ENCODE measurements at places on chromosomes 2 and 18.

DNA sequence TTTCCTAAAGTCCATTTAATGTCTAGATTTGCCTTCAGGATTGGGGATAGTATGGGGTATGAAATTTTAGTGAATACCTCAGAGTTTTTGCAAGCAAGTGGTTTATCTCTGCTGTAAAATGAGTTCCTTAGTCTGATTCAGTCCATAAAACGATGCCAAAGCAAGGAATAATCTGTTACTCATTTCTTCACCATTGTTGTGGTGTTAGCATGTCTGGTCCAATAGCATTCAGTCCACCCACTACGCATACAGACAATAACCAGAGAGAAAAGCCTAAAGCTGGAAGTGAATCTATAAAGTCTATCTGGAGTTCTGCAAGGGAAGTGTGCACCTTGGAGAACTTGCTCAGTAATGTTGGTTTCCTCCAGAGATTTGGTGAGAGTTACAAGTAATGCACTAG, 12.9 kb upstream of the DPP4 start:
- no peak for DNase-seq

DNA sequence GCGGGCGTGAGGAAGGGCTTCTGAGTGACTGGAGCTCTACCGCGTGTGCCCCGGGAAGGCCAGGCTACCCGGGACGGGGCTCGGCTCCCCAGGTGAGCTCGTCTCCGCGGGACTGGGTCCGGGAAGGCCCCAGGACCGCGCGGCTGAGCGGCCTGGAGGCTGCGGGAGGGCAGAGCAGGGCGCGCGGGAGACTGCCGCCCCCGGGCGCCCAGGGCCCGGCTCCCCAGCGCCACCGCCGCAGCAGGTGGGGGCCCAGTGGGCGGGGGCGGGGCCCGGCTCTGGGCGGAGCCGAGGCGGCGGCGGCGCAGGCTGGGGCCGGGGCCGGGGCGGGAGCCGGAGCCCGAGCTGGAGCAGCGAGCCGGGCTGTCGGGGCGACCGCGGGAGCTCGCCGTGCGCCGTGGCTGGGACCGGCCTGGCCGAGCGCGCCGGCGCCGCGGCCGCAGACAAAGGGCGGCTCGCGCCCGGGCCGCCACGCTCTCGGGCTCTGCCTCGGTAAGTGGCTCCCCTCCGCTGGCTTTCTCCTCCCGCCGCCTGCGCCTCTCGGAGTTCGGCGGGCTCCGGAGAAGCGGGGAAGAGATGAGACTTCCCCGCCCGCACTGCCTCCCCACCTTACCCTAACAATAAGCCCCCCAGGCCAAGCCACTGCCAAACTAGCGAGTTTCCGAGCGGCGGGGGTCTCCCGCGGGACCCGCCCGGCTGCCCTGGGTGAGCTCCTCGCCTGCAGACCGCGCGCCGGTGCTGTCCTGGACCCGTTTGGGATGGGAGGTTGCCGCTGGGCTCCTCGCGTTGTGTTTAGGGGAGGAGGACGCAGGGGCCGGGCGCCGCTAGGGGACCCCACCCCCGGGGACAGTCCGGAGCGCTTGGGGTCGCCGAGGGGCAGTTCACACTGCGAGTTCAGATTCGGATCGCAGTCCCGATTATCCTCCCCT, at the start of gene MAPK4:
Gene MAPK4, plus strand, starts transcription at position 336 of the 929 bp plus-strand sequence. CDS start 103,872 bp downstream, outside the sequence.
- DNase-seq: no peak

- DNase-seq: no peak
Measured at GRCh38 chr2:43319541-43319940, 93.1 kb upstream of the ZFP36L2 start.

GRCh38 chr18:41371156-41372045, 583.6 kb upstream of the PIK3C3 start:
- no peak for DNase-seq

DNA sequence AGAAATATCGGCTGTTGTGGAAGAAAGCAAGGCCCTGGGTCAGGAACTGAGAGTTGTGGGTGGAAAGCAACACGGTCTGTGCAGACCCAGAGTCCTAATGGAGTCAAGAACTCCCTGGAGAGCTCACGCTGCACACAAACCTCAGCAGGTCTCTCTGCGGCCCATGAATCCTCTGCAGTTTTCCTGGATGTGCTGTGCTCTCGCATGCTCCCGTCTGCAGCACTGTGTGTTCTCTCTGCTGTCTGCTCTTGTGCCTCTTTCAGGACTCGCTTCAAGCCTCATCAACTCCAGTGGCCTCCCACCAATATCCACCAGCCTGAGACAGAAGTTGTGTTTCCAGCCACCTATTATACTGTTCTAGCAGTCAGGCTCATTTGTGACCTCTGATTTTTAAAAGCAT, 24.3 kb downstream of the RNU4ATAC start:
- no peak for DNase-seq

DNA sequence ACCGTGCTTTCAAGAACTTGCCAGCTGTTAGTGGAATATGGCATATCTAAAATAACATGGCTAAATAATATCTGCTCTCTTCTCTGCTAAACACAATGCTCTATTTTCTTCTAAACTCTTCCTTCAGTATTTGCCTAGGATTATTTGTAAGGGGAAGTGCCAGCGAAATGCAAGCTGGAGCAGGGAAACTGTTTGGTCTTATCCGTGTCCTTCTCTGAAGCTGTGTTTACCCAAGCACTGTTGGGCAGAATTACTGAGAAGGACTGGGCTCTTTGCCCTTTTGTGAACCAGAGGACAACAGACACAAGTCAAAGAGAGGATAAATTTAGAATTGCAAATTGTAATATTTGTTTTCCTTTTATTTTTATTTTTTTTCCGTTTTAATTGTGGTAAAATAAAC, 23.6 kb downstream of the CPO start:
- DNase-seq: no peak

DNA sequence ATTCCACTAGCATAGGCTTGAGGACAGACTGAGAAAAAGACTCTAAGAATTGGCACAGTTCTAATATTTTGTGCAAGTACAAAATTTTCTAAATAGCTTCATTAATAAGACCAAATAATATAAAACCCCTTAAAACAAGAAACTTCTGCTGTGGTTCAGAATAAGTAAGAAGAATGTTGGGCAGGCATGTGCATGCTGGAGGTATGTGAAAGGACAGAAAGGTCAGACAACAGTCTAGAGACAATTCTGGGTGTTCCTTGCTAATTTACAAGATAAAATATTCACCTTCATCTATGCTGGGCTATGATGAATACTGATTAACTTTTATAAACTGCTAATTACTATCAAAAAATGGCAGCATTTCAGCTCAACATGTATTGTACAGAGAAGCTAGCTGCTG, 14.9 kb downstream of the CEBPZOS start:
- DNase-seq: no peak

DNA sequence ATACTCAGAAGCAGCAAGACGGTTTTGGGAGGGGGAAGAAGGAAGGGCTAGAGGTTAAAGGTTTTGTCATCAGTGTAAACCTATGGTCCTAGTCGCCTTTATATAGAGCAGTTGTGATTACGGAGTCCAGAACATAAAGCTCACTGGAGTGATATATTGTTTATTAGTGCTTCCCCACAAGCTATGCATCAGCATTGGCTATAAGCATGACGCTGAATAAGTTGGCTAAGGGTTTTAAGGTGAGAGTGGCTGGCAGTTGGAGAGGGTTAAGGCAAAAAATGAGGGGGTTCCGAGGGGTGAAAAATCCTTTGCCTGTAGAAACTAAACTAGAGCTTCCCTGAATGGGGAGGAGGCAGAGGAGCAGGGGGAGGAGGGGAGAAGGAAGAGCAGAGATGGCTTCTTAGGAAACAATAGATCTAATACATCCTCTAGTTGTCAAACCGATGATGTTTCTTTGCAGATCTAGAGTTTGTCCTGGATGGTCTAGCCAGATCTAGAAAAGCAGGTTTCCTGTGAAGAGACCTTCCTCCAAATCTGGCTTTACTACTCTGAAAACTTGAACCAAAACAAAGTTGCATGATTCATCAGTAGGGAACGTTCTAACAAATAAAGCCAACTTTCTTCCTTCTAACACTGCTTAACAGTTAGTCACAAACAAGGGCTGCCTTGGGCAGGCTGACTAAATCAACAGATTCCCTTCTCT, 2.5 kb downstream of the KLF7 start:
- DNase-seq: no peak

DNA sequence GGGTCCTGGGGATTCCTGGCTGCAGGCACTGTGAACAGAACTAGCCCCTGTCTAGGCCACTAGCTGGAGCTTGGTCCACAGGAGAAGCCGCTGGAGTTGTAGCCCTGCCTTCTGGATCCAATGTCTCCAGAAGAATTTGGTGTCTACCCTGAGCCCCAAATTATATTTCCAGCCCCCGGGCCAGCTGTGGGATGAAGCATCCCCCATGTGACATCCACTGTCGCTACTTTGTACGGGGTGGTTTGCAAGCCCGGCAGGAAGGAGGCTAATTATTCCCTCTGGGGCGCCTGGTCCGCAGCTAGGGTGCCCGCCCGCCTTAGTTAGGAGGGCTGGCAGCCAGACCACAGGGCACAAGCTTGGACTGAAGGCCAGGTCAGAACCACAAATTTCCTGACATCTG, 106.5 kb downstream of the SMAD7 start:
- no peak for DNase-seq

DNA sequence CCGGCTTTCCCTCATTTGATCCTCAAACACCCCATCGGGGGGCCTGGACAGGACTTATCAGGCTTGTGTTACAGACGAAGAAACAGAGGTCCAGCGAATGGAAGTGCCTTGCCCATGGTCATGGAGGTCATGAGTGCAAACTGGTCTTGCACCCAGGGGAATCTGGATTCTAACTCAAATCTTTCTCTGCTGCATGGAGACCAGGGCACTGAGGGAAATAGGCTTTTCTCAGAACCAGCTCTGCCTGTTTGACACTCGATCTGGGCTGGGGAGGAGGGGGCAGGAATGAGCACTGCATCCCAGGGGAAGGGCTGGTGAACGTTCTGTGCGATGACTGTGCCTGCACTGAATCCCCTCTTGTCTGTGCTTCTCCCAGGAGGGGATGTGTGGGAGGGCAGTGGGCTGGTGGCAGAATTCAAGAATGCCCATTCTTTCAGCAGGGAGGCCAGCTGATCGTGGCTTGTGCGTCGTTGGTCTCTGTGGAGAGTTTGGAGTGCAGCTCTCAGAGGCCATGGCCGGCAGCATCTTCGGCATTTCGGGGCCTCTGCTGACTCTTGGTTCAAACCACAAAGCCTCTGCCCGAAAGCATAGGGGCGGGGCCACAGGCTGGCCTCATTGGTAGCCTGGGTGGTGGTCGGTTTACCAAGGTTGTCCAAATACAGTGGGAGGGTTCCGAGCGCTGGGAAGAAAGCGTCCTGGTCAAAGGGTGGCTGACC, 171.6 kb downstream of the DDX1 start:
- no peak for DNase-seq

- no peak for DNase-seq
Measured at GRCh38 chr2:170141865-170142264, 36.1 kb upstream of the MYO3B start.

- no peak for DNase-seq
Measured at GRCh38 chr18:22345718-22346117, 72.0 kb downstream of the CTAGE1 start.

- DNase-seq: no peak
Measured at GRCh38 chr18:48992133-48992532, 41.4 kb upstream of the SMAD7 start.

DNA sequence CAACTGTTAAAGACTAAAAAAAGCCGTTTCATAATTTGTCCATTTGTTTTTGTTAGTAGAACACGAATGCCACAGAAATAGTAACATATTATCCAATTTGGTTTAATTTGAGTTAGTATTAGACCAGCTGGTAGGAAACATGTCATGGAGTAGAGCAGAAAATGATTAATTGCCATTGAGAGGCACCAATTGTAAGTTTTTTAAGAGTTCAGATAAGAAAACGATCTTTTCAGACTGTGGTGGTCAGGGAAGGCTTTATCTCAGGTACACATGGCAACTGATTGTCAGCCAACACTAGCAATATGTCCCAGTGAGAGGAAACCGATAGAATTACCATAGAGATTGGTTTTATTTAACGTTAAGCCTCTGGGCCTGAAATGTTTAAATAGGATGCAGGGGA, 438.2 kb upstream of the MAP2 start:
- no peak for DNase-seq

- DNase-seq: no peak
Measured at GRCh38 chr2:31940920-31941319, 69.9 kb downstream of the MEMO1 start.

DNA sequence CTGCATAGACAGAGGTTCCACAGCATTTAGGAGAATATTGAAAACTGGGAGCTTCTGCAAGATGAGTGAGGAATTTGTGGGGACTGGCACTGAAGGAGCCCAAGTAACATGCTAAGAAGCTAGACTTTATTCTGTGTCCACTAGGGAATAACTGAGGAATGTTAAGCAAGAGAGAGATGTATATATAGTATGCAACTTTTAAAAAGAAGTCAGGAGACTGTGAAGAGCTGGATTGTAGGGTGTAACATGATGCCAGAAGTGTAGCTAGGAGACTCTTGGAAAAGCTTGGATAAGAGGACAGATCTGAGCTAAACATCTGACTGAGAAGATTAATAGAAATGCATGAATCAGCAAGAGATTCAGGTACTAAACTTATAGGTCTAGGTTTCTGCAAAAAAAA, 270.6 kb upstream of the MMADHC start:
- no peak for DNase-seq

DNA sequence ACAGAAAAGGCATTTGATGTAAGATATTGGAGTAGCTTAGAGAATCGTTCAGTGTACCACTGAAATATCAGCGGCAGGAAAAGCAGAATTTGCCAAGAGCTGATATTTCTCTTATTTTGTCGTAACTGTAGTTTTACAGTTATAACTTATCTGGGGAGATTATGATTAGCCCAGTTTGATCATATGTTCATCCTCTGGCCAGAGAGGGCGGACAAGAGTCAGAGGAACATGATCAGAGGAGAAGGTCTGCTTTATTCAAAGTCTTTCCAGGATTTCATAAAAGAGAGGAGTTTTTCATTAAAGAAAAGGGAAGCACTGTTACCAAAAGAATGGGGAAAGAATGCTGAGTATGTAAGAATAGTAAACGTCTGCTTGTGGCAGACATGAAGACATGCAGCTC, 1655.6 kb downstream of the DPP10 start:
- no peak for DNase-seq

GRCh38 chr2:42368817-42369531, 8.0 kb upstream of the COX7A2L start:
- DNase-seq: no peak
